ENCODE measurements at places on chromosomes 11 and 22.

- DNase-seq = peak; percentile 33
Observed at GRCh38 chr11:9861860-9862725, 198.2 kb downstream of the SWAP70 start.

DNA sequence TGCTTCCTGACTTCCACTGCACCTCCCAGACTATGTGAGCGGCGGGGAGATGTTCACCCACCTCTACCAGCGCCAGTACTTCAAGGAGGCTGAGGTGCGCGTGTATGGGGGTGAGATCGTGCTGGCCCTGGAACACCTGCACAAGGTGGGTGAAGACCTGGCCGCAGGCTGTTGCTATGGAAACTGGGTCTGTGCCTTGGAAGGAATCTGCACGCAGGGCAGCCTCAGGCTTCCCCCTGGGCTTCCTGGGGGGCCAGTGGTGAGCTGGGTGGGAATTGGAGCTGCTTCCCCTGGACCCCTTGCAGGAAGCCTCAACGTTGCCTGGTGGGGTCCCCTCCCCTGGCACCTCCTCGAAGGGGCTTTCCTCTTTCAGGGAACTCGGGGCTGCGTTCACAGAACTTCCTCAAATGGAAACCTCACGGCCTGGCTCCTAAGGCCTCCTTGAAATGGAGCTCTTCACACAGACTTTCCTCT, 1.5 kb downstream of the RPS6KA4 start:
- DNase-seq = no peak

DNA sequence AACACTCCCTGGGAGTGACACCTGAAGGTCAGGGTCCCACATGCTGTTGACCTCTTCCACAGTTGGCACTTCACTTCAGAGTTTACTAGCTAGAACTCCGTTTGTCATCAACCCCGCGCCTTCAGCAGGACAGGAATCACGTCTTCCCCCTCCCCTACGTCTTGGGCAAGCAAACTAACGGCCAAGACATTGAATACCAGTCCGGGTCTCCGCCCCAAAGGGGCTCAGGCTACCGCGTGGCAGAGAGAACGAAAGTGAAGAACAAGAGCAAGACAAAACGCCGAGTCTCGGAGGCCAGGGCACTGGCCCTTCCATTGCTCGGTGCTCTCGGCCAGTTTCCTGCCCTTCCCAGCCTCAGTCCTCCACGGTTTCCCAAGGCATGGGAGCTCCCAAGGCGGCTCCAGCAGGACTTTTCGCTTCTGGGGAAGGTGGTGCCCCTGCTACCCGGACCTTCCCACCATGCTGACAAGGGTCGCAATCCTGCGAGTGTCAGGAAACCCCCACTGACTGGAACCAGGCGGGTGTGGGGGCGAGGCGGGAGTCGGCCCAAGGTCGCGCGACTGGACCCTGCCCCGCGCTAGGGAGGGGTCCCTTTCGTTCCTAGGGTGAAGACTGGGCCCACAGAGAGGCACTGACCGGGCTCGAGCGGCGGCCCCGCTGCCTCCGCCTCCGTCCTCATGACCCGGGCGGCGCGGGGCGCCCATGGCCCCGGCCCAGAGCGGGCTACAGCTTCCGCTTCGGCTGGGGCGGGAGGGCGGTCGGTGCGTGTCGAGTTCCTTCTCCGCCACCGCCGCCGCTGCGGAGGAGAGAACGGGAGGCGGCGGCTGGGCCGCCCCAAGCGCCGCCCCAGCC, at the start of gene GUCD1:
TSS of gene GUCD1 (minus strand) at position 826 of the 852 bp plus-strand sequence. CDS start at position 679, 147 bp downstream.
- no peak for DNase-seq

DNA sequence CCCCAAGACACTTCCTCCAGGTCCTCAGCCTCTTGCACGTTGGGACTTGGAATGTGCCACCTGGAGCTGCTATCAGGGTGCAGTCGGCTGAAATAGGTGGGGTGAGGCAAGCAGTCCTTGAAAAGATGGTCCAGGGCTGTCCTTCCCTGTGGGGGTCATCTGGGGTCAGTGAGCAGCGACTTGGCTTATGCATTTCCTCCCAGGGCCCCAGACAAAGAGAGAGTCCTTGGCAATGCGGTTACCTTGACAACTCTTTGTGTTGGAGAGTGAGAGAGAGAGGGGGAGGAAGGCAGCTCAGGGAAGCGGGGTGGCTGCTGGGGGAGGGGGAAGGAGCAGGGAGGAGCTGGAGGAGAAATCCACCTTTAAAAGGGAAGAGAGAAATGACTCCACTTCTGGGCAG, 93.8 kb downstream of the MIAT start:
- DNase-seq = no peak

GRCh38 chr22:47422736-47423135, 660.3 kb downstream of the TBC1D22A start:
- DNase-seq = no peak

- DNase-seq = no peak
Observed at GRCh38 chr11:1546077-1546535, 26.0 kb downstream of the DUSP8 start.

- DNase-seq = peak; percentile 55
Observed at GRCh38 chr11:288478-289397, at the start of gene PGGHG. PGGHG (plus strand) TSS chr11:289126; CDS start chr11:289817, 691 bp downstream.

DNA sequence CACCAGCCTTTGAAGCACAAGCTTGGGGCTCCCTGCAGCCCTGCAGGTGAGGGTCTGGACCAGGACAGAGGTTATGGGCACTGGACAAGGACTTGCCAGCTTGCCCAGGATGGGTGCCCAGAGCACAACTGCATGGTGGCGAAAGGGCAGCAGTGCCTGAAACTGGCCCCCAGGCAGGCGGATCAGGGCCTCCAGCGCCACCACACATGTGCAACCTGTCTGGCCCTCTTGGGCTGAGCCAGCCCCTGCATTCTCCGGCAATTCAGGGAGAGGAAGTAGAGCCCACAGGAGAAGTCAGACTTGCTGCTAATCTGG, 18.8 kb downstream of the MB start:
- no peak for DNase-seq

DNA sequence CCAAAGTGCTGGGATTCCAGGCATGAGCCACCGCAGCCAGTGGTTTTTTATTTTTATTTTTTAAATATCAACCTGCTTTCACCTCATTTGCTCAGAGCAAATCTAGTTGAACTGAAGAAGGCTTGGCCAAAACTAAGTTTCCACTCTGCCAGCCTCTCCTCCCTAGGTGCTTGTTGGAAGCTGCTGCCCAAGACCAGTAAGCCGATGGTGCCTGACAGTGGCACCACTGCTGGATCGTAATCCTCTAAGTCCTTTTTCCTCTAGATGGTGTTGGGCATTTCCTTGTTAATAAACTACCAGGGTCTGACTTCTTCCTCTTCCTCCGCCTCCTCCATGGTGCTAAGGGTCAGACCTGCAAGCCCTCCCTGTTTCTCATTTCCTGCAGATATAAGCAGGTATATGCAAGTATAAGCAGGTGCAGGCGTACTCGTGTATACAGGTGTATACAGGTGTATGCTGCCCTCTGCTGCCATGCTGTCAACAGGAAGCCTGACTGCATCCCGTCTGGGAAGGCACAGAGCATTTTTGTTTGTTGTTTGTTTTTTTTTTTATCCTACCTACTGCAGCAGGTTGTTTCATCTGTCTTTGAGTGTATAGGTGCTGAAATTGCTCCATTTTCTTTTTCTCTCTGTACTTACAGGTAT, 1.6 kb downstream of the NADSYN1 start:
- DNase-seq = peak; percentile 13

Data from effector memory CD8-positive, alpha-beta T cell (primary cell).